Myometrial cell (primary cell): ENCODE measurements at places on chromosomes 2 and 18. TPM values are rescaled to one million over a fixed set of nuclear protein-coding genes. Genes with fewer than 3 reads are reported as not detected.

The DLX2 gene
- total RNA-seq, result not detected in 2 replicates

The SERPINB13 gene
- total RNA-seq, result not detected in 2 replicates

The KYNU gene
- 4.3 and 6.0 TPM in 2 replicates for total RNA-seq

The SNTG2 gene
- not detected in 2 replicates for total RNA-seq

The STK39 gene
- 16.1 and 20.9 TPM in 2 replicates for total RNA-seq

The VSNL1 gene
- not detected in 2 replicates for total RNA-seq

The TACR1 gene
- total RNA-seq, result not detected in 2 replicates

The FIGN gene
- 0.86 and 1.1 TPM in 2 replicates for total RNA-seq

The CPLX4 gene
- total RNA-seq, result not detected in 2 replicates
